ENCODE measurements at places on chromosomes 4 and X. TPM values are rescaled to one million over a fixed set of nuclear protein-coding genes. Genes with fewer than 3 reads are reported as not detected.

Gene SLC9B1
- 1.5 TPM for total RNA-seq

Gene PNMA5
- total RNA-seq, result 0.08 TPM

Gene FAM47B
- total RNA-seq, result not detected

Gene TDO2
- 0.11 TPM for total RNA-seq

Gene CFI
- total RNA-seq, result 6.1 TPM

Gene MAGEA4
- total RNA-seq, result not detected

Gene NUDT10
- 7.8 TPM for total RNA-seq

Gene DCLK2
- total RNA-seq, result 5.2 TPM

Gene CACNA1F
- total RNA-seq, result not detected

Gene PLXNA3
- 0.47 TPM for total RNA-seq

Gene NKRF
- total RNA-seq, result 3.1 TPM

Gene ARAF
- 30.1 TPM for total RNA-seq

Gene SORBS2
- total RNA-seq, result 9.0 TPM

Gene PCDH11X
- not detected for total RNA-seq

Gene CXCL1
- total RNA-seq, result 0.38 TPM

Gene GAB3
- total RNA-seq, result 0.95 TPM

Gene FOXP3
- not detected for total RNA-seq

Gene PAK3
- total RNA-seq, result 1.7 TPM

Gene FGG
- not detected for total RNA-seq

Gene TMEM35A
- not detected for total RNA-seq

Gene DCAF12L1
- total RNA-seq, result not detected

Gene CCDC120
- 0.58 TPM for total RNA-seq

Gene SSX3
- total RNA-seq, result not detected

Gene ARMCX4
- 5.8 TPM for total RNA-seq

Gene RBM47
- total RNA-seq, result 0.13 TPM

Gene PAGE2
- total RNA-seq, result not detected

Gene MAGEB10
- total RNA-seq, result not detected

Gene MEPE
- 0.24 TPM for total RNA-seq

Gene PDE6B
- total RNA-seq, result not detected

Gene BMPR1B
- total RNA-seq, result not detected

Gene GUCY1B1
- total RNA-seq, result 1.0 TPM

Measured in SJSA1 (cell line).